ENCODE measurements at places on chromosomes 4 and X.

GRCh38 chr4:73544620-73545019 is 63.1 kb downstream of the AFM start:
- DNase-seq, result no peak

DNA sequence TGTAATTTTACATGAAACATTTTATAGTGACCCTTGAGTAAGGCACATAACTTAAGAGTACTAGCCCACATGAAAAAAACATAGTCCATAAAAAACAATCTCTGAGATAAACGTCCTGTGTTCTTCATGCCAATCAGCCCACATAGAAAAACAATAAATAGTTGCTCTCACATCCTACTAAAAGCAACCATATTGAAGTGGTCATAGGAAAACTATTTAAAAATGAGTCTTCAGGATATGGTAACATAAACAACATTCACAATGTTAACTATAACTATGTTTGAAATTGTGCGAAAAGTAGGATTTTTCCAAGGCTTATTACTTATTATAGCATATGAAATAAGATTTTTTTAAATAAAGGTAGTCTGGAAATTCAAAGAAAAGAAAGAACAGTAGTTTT is 77.1 kb upstream of the EPHA5 start:
- no peak for DNase-seq

DNA sequence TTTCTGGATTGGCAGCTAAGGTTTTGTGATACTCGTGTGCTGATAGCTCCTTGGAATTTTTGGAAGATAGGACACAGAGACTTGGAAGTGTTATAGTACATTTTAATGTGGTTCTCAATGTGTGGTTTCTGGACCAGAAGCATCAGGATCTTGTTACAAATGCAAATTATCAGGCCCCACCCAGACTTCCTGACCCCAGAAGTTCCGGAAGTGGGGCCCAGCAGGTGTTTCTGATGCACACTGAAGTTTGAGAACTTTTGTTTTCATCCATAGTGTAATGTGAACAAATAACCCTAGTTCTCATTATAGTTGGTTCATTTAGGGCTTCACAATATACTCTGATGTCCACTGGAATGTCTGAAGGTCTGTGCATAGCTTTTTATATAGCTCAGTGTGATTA is 49.6 kb downstream of the LAMP2 start:
- no peak for DNase-seq

GRCh38 chr4:10160281-10160856 is 43.8 kb upstream of the WDR1 start:
- no peak for DNase-seq

GRCh38 chr4:113446019-113446418 is 315.5 kb downstream of the CAMK2D start:
- no peak for DNase-seq

DNA sequence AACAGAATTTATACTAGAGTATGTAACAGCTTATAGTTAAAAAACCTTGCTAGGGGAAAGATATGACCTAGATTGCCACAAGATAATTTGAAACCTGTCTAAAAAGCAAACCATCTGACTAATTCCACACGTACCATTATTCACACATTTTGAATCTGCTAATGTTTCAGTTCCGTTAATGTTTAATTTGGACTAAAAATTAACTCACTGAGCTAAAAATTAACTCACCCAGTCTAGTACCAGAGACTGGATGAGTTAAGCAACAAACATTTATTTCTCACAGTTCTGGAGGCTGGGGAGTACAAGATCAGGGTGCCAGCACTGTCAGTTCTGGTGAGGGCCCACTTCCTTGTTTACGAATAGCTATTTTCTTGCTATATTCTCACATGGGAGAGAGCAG is 231.5 kb upstream of the DIAPH2 start:
- no peak for DNase-seq
